HT1080 (cell line): ENCODE measurements at places on chromosomes 5 and 9.

DNA sequence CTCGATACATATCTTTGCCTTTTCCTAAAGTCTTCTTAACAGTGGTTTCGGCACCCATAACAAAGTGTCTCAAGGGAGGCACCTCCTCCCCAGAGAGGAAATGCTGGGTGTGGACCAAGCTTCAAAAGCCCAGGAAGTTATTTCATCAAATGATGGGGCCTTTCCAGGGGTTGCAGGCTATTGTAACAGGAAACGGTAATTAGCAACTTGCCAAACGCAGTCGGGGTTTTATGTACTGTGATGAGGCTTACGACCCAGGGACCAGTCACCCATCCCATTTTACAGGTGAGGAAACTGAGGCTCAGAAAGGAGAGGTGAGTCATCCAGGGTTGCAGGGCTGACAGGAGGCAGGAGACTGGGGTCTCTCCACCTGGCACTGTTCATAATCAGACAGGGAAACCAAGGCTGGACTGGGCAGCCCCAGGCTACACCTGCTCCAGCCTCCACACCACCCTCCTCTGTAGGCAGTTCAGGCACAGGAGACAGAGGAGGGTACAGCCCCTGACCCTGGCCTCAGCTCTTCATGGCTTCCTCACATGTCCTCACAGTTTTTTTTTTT, 30.0 kb upstream of the SUSD3 start:
- peak; percentile 4 for DNase-seq

DNA sequence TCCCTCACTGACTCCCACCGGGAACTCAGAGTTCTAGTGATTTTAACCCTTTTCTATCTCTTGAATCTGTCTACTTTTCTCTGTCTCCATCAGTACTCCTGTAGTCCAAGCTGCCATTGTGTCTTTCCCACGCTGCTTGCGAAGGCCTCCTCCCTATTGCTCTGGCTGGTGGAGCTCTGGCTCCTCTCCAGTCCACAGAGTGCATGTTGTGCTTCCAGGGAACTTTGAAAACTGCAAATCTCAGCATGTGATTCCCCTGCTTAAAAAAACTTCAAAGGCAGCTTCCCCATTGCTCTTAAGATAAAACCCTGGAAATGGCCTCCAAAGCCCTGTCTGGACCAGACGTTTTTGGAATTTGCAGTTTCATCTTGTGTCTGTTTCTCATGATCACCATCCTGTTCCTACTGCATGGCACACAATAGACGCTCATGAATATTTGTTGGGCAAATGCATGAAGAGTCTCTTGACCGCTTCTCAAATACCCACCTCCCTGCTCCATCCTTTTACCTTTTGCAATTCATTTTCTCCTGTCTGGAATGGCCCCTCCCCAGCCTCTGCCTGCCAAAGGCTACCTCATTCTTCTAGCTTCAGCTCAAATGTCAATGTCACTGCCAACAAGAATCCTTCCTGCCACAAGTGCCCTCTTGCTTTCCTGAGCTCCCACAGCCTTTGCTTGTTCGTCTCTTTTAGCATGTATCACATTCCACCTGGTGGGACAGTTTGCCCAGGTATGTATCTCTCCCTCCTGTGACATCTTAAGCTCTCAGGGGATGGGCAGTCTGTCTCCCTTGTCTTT, 293.2 kb downstream of the ARHGAP26 start:
- DNase-seq, result no peak

- DNase-seq, result no peak
Observed at GRCh38 chr9:104482921-104483570, 21.0 kb upstream of the OR13F1 start.

- DNase-seq, result no peak
Observed at GRCh38 chr5:35477911-35478310, 139.8 kb upstream of the SPEF2 start.
